HT1080 (cell line): ENCODE measurements at places on chromosomes 3 and 15.

DNA sequence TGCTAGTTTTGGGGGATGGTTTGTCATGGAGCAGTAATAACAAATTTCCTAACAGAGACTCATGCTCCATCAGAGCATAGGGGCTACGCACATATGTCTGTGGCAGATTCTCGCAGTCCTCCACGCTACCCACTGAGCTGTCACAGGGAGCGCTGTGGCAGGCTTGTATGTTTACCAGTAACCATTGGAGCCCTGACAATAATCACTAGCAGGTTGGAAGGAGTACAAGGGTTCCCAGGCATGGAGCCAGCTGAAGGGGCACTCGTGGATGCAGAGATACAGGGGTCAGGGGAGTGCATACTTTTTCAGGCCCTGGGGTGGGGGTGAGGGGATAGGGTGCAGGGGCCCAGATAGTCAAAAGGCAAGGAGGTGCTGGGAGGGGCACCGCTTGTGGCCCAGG, 7.9 kb upstream of the GP9 start:
- DNase-seq, result no peak

- peak; percentile 46 for DNase-seq
Observed at GRCh38 chr15:33159726-33160453, 34.6 kb downstream of the FMN1 start.

GRCh38 chr3:9553021-9553947, at the start of gene LHFPL4:
Gene LHFPL4, minus strand, starts transcription at chr3:9553822. Its CDS starts 1,143 bp downstream, at chr3:9552679.
- DNase-seq, result no peak

DNA sequence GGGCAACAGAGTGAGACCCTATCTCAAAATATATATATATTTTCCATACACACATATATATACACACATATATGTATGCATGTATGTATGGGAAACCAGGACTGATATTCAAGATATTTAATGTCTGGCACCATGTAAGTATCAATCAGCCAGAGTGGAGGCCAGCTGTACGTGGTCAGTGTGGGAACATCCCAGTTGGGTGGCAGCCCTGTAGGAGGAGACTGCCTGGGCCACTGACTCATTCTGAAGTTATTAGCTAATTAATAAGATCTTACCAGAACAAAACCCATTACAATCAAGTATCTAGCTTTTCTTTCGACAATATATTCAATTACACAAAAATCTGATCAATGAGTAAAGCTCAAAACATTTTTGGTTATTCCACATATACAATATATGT, 85.1 kb upstream of the OCA2 start:
- DNase-seq, result no peak

DNA sequence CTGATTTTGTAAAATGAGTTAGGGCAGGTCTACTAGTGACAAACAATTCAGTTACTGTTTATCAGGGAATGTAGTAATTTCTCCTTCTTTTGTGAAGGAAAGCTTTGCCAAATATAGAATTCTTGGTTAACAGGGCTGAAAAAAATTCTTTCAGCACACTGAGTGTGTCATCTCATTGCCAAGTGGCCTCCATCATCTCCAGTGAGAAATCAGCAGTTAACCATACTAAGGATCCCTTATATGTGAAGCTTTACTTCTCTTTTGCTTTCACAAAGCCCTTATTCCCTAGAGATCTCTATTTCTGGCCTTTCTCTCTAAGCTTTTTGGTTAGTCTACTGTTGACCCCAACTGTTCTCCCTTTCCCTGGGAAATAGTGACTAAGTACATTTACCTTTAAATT, 269.1 kb downstream of the SCAPER start:
- no peak for DNase-seq

GRCh38 chr3:90007778-90008499, 900.5 kb downstream of the EPHA3 start:
- no peak for DNase-seq

GRCh38 chr3:120192159-120192558, 92.9 kb downstream of the GPR156 start:
- no peak for DNase-seq

DNA sequence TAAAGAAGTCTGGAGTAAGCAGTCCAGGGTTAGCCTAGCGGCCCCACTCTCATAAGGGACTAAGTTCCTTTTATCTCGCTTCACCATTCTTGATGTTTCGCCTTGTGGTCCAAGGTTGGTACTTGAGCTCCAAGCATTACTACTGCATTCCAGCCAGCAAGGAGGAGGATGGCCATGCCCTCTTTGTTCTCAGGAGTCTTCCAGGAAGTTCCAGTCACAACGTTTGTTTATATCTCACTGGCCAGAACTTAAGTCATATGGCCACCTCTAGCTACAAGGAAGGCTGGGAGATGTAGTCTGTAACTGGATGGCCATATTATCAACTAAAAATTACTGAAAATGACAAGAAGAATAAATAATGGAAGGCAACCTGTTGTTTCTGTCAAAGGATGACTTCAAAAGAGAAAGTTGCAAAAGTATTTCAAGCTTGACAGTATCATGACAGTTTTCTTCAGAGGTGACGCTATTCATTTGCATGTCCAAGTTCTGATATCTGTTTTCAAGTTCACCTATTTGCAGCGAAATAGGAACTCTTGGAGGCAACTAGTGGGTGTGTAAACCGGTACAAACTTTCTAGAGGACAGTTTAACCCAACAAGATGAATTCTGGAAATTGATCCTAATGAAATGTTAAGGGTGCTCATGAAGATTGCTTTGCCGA, 118.6 kb downstream of the PGPEP1L start:
- peak; percentile 72 for DNase-seq

- DNase-seq, result no peak
Observed at GRCh38 chr3:23166276-23166675, 36.9 kb upstream of the UBE2E2 start.

GRCh38 chr15:47066392-47066791, 650.9 kb upstream of the SEMA6D start:
- peak; percentile 81 for DNase-seq

- DNase-seq, result no peak
Observed at GRCh38 chr3:29214009-29214658, 66.7 kb upstream of the RBMS3 start.

DNA sequence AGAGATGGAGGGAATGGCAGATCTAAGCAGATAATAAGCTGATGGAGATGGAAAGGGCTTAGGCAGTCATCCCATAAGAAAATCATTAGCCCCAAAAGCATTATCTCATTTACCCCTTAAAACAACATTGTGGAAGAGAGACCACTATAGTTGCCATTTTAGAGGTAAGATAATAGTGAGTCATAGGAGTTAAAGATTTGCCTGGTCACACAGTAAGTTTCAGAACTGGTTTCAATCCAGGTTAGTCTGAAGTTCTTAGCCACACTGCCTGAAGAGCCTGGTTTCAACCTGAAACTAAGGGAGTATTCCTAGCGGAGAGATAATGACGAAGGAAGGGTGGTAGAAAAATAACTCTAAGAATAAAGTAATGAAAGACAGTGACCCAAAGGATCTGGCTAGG, 13.0 kb upstream of the UBR1 start:
- no peak for DNase-seq

DNA sequence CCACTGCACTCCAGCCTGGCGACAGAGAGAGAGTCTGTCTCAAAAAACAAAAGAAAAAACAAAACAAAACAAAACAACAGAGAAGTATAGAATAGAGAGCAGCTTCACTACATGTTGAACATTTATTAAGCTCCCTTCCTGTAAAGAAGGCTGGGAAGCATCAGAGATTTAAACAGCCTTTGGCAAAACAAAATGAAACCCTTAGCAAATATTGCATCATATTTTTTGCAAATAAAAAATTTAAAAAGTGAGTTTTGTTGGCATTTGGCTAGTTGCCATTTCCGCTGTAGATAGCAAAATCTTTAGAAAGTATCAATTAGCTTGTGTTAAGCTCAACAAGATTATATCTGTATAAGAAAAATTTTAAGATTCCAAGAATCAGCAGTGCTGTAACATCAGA, 151.2 kb downstream of the SERPINI1 start:
- no peak for DNase-seq

GRCh38 chr15:53962646-53963561, 15.3 kb upstream of the UNC13C start:
- DNase-seq, result peak; percentile 18

- peak; percentile 89 for DNase-seq
Observed at GRCh38 chr3:125045965-125046364, 9.8 kb downstream of the HEG1 start.

DNA sequence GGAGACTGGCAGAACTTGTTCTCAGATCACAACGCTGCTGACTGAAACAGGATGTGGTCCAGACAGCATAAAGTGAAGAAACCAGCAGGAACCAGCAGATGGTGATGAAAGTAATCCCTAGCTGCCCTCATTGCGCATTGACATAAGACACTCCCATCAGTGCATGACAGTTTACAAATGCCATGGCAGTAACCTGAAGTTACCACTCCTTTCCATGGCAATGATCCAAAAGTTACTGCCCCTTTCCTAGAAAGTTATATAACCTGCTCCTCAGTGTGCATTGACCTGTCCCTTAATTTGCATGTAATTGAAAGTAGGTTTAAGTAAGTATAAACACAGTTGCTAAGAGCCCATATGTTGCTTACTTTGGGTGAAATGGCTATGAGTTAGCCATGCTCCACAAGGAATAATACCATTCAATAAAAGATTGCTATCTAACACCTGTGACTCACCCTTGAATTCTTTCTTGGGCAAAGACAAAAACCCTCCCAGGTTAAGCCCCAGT, 149.1 kb upstream of the CD96 start:
- DNase-seq, result peak; percentile 84

DNA sequence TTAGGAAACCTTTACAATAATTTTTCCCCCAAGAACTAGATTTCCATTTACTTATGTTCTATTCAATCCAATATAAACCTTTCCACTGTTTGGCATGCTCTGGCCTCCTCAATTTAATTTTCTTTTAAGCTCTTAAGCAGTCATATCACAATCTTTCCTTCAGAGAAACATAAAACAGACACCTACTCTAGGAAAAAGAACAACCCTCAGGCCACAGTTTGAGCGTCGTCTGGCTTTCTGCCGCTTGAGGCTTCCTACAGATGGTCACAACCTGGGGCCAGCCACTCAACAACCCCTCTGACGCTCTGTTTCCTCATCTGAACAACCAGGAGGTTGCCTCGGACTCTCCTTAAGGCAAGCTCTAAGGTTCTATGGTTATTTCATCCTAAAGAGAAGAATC, 143.3 kb downstream of the ADAMTS17 start:
- DNase-seq, result no peak

DNA sequence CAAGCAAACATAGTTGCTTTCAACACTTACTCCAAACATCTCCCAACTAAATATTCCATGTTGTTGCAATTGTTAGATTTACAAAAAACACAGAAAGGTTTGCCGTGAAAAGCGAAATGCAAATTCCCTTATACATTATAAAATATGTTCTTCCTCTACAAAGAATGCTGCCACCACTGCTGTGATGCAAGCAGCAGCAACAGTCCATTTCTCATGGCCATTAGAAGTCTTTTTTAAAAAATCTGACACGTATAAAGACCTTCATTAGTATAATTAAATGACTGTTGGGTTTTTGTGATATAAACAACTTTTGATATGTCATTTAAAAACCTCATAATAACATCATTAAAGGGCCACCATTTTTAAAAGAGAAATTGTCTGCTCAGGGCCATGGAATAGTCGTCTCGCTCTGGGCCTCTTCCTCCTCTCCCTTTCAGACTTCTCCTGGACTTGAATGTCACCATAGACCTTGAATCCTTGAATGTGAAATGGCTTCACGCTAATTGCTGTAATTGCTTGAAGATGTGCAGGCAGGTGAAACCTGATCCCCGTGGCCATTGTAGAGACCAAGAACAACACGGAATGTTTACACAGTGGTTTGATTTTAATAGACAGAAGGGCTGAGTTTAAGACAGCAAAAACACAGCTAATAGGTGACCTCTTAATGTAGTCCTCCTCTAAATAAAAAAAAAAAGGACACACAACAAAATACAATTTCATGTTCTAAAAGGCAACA, 450.4 kb downstream of the FOXP1 start:
- DNase-seq, result no peak

DNA sequence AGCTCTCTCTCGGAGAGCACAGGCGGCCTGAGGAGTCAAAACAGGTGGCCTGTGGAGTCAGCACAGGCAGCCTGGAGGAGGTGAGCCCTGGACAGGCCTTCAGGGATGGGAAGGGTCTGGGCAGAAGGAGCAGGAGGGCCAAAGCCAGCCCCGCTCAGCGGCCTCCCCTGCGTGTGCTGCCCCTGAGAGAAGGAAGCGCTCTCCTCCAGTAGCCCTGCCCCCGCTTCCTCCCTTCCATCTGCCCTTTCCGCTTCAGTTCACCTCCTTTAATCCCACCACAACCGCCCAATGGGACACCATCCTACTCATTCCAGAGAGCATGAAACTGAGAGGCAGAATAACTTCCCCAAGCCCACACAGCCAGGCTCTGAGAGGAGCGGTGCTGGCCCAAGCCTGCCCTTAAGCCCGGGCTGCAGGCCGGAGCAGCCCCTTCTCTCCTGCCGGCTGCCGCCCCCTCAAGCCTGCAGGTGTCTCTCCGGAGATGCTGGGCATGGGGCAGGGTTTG, 3.2 kb upstream of the NR2E3 start:
- DNase-seq, result no peak

GRCh38 chr3:22231061-22231460, 480.1 kb upstream of the ZNF385D start:
- peak; percentile 53 for DNase-seq

GRCh38 chr15:52246686-52247431, 48.7 kb downstream of the MYO5C start:
- peak; percentile 59 for DNase-seq

GRCh38 chr3:196311-197148, at the start of gene CHL1:
Gene CHL1, plus strand, starts transcription at chr3:196763. Its CDS starts 123,014 bp downstream, at chr3:319777.
- DNase-seq, result no peak

- DNase-seq, result no peak
Observed at GRCh38 chr3:131899021-131899420, 135.8 kb downstream of the CPNE4 start.

GRCh38 chr15:52709187-52709981, 30.2 kb upstream of the ATOSA start:
- DNase-seq, result no peak

DNA sequence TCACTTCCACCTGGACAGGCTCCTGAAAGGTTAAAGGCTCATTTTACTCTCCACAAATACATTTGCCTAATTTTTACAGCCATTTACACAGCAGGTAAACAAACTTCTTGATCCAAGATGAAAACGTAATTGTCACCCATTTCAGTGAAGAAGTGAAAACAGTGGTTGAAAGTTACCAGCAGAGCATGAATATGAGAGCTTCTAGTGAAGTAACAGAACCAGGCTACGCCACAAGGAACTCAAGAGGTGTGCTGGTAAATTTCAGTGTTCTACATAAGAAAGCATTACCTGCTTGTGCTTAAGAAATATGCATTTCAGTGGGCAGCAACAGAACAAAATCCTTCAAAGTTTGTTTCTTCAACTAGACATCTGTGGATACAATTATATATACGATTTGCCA, 113.2 kb downstream of the MECOM start:
- DNase-seq, result no peak

- peak; percentile 35 for DNase-seq
Observed at GRCh38 chr3:24493746-24494617, 668 bp downstream of the THRB start.

GRCh38 chr3:74845081-74845480, 230.6 kb upstream of the CNTN3 start:
- DNase-seq, result peak; percentile 17

DNA sequence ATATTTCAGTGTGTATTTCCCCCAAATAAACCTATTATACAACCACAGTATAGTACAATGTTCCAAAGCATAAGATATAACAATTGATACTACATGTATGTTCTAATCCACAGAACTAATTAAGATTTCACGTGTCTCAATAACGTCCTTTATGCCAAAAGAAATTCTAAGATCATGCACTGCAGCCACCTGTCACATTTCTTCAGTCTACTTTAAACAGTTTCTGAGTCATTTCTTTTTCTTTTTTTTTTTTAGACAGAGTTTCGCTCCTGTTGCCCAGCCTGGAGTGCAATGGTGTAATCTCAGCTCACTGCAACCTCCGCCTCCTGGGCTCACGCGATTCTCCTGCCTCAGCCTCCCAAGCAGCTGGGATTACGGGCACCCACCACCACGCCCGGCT, 190.2 kb downstream of the STAG1 start:
- no peak for DNase-seq
